ENCODE measurements at places on chromosomes 7 and 10.

- H3K27ac ChIP-seq = no peak overlapping the region
- no peaks in the 10 kb centered on the region for H3K27me3 ChIP-seq
- no peaks in the 10 kb centered on the region for H3K36me3 ChIP-seq
- no peaks in the 10 kb centered on the region for H3K4me1 ChIP-seq
- H3K4me3 ChIP-seq = no peak overlapping the region
- no peak for DNase-seq
These were observed 172.1 kb downstream of the FRMD4A start for GRCh38 chr10:14158575-14158974.

DNA sequence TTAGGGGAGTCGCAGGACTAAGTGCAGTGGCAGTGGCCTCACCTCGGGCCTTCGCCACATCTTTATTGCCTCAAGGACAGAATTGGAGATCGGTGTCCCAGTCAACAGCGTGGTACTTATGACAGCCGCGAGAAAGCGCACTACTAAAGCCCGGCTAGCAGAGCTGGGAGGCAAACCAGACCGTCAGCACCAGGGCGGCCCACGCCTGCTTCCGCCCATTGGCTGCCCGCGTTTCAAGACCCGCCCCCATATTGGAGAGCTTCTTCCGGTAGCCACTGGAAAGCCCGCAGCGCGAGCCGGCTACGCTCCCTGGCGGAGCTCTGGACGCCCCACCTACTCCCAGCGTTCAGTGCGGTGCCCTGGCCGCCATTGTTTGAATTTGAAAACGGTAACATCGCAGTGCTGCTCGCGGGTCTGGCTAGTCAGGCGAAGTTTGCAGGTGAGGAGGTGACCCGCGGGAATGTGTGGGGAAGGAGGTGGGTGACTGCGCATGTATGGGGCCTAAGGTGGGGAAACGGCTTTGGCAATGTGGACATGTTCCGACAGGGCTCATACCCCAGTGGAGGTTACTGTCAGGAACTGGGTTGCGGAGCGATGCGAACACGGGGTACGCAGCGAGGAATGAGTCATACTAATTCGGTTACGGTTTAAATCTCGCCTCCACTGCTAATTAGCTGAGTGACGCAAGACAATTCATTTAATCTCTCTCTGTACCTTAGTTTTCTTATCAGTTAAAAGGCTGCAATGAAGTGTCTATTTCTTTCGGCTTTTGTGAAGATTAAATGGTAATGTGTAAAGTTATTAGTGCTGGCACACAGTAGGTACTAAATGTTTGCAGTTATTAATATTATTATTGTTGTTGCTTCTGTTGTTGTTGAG lies at the start of gene KIF20B:
TSS of gene KIF20B (plus strand) at position 349 of the 879 bp plus-strand sequence. CDS start 3,705 bp downstream, outside the sequence.
- peak within 1 kb of the TSS; percentile 73 for H3K27ac ChIP-seq
- no peaks in the 10 kb centered on the region for H3K36me3 ChIP-seq
- DNase-seq = peak; percentile 98
- H3K4me1 ChIP-seq = peaks cover 3% of the 10 kb centered on the region

- no peak overlapping the region for H3K27ac ChIP-seq
- no peak for DNase-seq
- H3K36me3 ChIP-seq = no peaks in the 10 kb centered on the region
These were observed 193.8 kb downstream of the EBF3 start for GRCh38 chr10:129770286-129770685.

DNA sequence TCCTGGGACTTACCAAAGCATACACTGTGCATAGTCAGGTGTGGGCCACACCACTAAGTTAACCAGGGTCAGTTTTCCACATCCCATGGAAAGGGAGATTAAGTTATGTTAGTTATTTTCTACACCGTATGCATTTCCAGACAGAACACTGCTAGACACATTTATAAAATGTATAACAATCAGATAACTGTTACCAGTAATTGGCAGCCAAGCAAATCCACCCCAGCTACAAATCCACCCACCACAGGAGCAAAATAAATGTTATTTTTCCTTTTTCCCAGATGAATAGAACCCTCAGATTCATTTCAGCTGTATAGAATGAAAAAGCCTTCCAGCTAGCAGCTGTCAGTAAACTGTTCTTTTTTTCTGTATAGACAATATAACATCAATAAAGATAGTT lies 256.9 kb upstream of the FZD1 start:
- no peak overlapping the region for H3K27ac ChIP-seq
- no peaks in the 10 kb centered on the region for H3K4me1 ChIP-seq
- no peak for DNase-seq
- H3K27me3 ChIP-seq = no peaks in the 10 kb centered on the region

GRCh38 chr10:61378865-61379264 lies 74.3 kb downstream of the TMEM26 start:
- no peaks in the 10 kb centered on the region for H3K4me1 ChIP-seq
- no peak overlapping the region for H3K4me3 ChIP-seq
- H3K27me3 ChIP-seq = no peaks in the 10 kb centered on the region
- DNase-seq = no peak
- no peaks in the 10 kb centered on the region for H3K36me3 ChIP-seq

GRCh38 chr10:60950300-60950699 lies 6.3 kb upstream of the RHOBTB1 start:
- H3K27me3 ChIP-seq = peaks cover 2% of the 10 kb centered on the region
- DNase-seq = no peak
- no peak overlapping the region for H3K27ac ChIP-seq
- H3K4me3 ChIP-seq = no peak overlapping the region
- H3K36me3 ChIP-seq = no peaks in the 10 kb centered on the region

DNA sequence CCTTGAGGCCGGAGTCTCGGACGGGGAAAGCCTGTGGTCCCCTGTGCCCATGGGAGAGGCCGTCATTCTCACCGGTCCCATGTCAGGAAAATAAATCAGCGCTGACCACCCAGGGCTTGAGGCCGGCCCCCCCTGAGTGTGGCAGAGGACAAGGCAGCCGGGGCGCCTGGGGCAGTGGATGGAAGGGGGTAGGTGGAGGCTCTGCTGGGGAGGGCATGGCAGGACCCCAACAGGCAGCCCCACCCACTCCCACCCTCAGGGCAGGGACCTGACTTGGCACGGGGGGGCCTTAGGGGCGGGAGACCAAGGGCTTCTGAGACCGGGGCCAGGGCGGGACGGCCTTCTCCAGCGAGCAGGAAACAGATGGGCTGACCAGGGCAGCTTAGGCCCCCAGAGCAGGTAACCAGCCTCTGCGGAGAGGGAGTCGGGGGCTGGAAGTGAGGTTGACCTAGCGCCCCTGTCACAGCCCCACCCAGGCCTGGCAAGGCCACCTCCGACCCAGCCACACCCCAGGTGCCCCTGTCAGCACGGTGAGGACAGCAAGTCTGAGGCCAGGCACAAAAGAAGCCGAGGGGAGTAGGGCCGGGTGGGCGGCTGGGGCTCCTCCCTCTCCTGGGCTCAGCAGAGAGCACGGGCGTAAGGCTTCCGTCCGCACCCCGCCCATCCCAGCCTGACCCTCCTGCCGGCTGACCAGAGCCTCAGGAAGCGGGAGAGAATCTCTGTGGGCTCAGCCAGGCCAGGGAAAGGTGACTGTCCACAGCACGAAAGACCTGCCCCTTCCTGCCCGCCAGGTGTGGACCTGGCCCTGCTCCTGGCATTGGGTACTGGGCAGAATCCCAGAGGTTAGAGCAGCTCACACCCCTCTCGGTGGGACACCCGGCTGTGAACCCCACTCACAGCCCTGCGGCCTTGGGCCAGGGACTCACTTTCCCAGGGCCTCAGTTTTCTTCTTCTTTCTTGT lies 87.4 kb downstream of the FOXL3 start:
- H3K27me3 ChIP-seq = no peaks in the 10 kb centered on the region
- no peak overlapping the region for H3K4me3 ChIP-seq
- no peak for DNase-seq
- H3K27ac ChIP-seq = no peak overlapping the region
- H3K36me3 ChIP-seq = no peaks in the 10 kb centered on the region

DNA sequence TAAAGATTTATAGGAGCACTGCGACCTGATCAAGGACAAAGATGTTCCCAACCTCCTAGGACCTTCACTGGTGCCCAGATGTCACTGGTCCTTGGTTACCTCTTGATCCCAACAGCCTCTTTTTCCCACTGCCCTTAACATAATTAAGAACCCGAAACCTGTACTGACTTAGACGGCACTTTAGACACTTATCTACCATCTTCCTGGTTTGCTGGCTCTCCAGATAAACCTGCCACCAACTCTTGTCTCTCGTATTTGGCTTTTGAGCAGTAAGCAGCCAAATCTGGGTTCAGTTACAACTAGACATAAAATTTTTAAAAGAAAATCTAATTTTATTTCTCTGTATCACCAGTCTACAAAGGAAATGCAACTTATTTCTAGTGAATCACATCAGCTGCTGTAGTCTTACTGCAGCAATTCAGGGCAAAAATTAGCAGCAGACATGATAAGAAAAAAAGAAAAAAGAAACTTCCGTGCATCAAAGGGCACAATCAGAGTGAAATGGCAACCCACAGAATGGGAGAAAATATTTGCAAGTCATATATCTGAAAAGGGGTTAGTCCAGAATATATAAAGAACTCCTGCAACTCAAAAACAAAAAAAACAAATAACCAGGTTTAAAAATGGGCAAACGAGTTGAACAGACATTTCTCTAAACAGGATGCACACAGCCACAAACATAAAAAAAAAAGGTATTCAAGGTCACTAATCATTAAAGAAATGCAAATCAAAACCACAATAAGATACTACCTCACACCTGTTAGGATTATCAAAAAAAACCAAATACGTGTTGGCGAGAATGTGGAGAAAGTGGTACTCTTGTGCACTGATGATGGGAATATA lies 9.4 kb downstream of the ASB13 start:
- H3K27me3 ChIP-seq = no peaks in the 10 kb centered on the region
- no peak for DNase-seq
- H3K36me3 ChIP-seq = no peaks in the 10 kb centered on the region
- H3K27ac ChIP-seq = no peak overlapping the region

DNA sequence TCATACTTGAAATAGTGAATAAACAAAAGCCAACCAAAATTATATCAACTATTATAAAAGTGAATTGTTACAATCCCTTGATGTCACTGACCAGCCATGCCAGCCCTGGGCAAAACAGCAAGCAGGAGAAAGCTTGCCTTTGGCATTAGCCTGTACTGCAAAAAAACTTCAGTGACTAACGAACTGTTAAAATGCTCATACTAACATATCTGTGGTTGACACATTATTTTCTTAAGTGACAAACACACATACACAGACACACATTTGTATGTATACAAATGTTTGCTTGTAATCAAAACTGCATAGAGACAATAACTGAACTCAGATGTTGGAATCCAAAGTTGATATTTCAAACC lies 29.5 kb downstream of the CHCHD3 start:
- no peak overlapping the region for H3K4me3 ChIP-seq
- no peaks in the 10 kb centered on the region for H3K36me3 ChIP-seq
- no peak overlapping the region for H3K27ac ChIP-seq
- H3K4me1 ChIP-seq = no peaks in the 10 kb centered on the region
- no peaks in the 10 kb centered on the region for H3K27me3 ChIP-seq

DNA sequence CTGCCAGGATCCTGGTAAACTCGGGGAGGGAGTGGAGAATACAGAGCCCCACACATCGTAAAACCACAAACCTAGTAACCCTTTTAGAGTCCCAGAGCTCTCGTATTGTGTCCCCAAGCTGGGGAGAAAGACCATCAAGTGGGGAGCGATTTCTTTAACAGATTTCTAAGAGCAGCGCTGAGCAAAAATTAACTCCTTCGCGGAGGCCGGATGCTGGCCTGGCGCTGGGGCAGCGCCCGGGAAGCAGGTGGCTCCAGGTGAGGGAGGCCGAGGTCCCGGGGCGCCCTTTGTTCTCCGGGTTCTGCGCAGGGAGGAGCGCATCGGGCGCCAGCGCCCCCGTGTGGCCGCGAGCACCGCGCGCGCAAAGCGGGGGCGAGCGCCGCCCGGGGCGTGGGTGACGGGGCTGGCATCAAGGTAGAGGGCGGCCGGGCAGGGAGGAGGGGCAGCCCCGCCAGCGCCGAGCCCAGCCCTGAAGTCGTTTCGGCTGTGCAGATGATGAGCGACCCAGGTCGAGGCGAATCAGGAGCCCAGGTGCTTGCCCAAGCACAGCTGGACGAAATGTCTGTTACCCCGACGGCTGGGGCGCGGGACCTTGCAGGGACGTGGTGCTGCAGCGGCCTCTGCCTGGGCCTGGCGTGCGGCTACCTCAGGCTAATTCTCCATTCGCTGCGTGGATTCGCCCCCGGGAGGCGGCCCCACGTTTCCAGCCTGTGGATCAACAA lies 10.4 kb upstream of the FGFR2 start:
- no peaks in the 10 kb centered on the region for H3K27me3 ChIP-seq
- no peaks in the 10 kb centered on the region for H3K4me1 ChIP-seq
- H3K36me3 ChIP-seq = no peaks in the 10 kb centered on the region

GRCh38 chr10:132844069-132844809 lies 58.3 kb upstream of the NKX6-2 start:
- H3K27me3 ChIP-seq = no peaks in the 10 kb centered on the region
- H3K27ac ChIP-seq = no peak overlapping the region
- no peak for DNase-seq
- no peaks in the 10 kb centered on the region for H3K36me3 ChIP-seq
- no peaks in the 10 kb centered on the region for H3K4me1 ChIP-seq

- H3K27ac ChIP-seq = no peak overlapping the region
- peaks cover 34% of the 10 kb centered on the region for H3K36me3 ChIP-seq
- no peaks in the 10 kb centered on the region for H3K27me3 ChIP-seq
These were observed 3.1 kb downstream of the PPP1R35 start for GRCh38 chr7:100433276-100433591.

DNA sequence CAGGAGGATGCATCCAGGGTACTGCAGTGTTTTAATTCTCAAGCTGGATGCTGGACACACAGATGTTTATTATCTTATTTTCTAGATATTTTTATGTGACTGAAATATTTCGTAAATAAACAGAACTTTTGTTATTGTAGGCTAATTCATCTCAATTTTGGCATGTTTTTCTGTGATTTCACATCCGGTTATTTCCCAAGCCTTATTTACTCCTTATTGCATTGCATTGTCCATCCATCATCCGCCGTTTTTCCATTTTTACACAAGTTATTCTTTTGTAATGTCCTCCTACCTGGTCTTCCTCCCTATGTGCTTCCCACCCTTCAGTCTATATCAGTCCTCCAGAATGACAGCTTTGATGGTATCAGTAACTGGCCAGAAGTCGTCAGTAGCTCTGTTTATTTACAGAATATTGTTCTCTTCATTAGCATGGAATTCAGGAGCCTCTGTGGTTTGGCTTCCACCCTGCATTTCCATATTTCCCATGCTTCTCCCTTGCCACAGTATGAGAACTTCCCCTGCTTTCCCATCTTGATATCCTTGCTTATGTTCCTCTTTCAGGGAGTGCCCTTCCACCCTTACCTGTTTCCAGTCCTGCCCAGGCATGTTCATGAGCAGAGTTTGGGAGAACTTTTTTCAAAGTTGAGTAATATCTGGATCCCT lies 16.1 kb downstream of the GNAI1 start:
- no peak for DNase-seq
- no peaks in the 10 kb centered on the region for H3K27me3 ChIP-seq

GRCh38 chr7:44217852-44218402 lies 17.1 kb downstream of the YKT6 start:
- H3K27me3 ChIP-seq = no peaks in the 10 kb centered on the region
- H3K4me1 ChIP-seq = peaks cover 3% of the 10 kb centered on the region
- H3K27ac ChIP-seq = no peak overlapping the region
- peaks cover 16% of the 10 kb centered on the region for H3K36me3 ChIP-seq
- no peak overlapping the region for H3K4me3 ChIP-seq

DNA sequence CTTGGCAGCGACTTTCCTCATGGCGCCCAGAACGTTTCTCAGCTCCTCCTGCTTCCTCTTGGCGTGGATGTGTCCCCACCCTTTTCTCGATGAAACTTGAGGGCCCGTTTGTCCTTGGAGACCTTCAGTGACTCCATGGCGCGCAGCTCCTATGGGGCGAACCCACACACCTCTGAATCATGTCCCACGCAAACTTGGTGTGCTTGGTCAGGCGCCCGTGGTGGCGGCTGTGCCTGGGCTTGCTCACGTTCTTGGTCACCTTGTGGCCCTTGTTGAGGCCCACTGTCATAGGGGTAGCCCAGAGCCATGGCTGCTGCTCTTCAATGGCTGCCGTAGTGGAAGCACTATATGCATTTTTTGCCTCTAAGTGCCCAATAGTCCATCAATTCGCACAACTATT lies 117.5 kb upstream of the FOXP2 start:
- no peaks in the 10 kb centered on the region for H3K36me3 ChIP-seq
- no peak for DNase-seq
- no peak overlapping the region for H3K4me3 ChIP-seq
- H3K4me1 ChIP-seq = no peaks in the 10 kb centered on the region

Measured in trophoblast cell (in vitro differentiated cells and primary cell).